ENCODE measurements at places on chromosomes 3 and 15.
A peak's percentile ranks its signal among the peaks of the same experiment; 100 is the strongest.

- DNase-seq, result no peak
Observed at GRCh38 chr15:96324940-96325540, 5.5 kb upstream of the NR2F2 start.

DNA sequence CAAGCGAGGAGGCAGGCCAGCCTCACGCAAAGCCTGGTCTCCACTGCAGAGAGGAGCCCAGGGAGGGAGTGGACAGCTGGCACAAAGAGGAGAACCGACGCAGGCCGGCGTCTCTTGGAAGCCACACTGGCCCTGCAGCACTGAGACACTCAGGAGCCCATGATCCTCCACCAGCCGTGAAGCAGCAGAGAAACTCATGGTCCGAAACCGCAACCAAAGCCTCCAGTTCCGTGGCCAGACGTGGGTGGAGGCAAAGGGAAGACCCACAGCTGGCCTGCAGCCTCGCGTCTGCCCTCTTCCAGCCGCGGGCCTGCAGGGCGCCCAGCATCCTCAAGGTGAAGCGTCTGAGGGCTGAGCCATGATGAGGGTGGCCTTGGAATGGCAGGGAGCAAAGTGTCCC lies 62.2 kb upstream of the SEC61A1 start:
- no peak for DNase-seq

GRCh38 chr3:112972158-112972557 lies 2.7 kb downstream of the CD200R1 start:
- DNase-seq, result no peak

- DNase-seq, result no peak
Observed at GRCh38 chr3:57555306-57555705, 768 bp upstream of the PDE12 start.

GRCh38 chr3:131995891-131996290 lies 38.9 kb downstream of the CPNE4 start:
- DNase-seq, result peak; percentile 32

GRCh38 chr15:57183041-57183440 lies 193.3 kb upstream of the CGNL1 start:
- DNase-seq, result no peak

- no peak for DNase-seq
Observed at GRCh38 chr15:76991741-76992645, 2.9 kb upstream of the PSTPIP1 start.

DNA sequence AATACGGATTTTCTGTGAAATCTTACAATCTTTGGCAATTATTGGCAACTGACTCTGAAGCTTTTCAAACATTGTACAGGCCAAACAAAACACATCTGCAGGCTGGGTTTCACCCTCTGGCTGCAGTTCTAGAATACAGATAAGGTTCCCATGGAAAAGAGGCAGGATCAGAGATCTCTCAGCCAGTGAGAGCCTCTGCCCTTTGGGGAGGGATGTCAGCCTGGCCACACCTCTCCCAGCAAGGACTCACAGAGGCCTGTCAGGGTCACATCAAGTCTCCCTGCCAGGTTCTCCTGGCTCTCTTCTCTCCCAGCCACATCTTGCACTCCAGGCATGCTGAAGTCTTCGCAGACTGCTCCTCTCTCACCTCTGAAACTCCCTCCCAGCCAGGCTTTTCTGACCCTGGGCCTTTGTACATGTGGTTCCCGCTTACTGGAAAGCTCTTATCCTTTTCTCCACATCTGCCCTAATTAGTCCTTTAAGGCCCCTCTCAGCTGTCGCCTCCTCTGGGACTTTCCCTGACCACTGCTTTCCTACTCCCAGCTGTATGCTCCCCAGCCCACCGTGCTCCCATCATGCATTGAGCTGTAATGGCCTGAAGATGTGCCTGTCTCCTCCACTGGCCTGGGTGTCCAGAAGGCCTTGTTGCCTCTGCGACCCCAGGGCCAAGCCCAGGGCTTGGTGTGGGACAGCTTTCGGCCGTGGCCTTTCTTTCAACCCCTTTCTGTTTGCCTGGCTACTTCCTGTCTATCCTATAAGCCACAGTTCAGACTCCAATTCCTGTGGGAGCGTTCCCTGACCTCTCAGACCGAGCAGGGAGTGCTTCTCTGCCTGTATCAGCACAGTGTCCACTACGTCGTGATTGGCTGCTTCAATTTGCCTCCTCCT lies 4.3 kb downstream of the RBP1 start:
- DNase-seq, result no peak

GRCh38 chr15:69072906-69073305 lies 58.4 kb downstream of the NOX5 start:
- DNase-seq, result no peak

- no peak for DNase-seq
Observed at GRCh38 chr3:117688583-117688982, 979.0 kb downstream of the TUSC7 start.

DNA sequence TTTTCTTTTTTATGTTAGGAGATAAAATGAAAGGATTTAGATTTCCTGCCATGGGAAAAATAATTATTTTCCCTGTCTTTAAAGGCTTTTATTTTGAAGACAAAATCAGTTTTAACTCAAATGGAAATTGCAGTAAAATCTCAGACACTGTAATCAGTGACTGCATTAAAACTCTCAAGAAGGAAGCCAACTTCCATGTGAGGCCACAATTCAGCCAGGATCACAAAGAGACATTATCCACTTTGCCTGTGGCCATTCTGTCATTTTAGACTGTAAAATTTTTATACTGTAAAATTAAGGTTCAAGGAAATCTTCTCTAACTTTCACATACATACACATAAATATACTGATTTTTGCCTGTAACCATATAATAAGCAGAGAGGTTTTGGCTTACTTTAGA lies 304.0 kb downstream of the TIGIT start:
- DNase-seq, result no peak

DNA sequence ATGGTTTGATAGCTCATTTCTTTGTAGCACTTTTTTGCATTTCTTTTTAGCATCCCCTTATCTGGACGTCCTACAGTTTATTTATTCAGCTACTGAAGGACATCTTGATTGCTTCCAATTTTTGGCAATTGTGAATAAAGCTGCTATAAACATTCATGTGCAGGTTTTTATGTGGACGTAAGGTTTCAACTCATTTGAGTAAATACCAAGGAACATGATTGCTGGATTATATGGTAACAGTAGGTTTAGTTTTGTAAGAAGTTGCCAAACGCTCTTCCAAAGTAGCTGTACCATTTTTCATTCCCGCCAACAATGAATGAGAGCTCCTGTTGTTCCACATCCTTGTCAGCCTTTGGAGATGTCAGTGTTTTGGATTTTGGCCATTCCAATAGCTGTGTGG lies 29.5 kb upstream of the ACTL6A start:
- no peak for DNase-seq

DNA sequence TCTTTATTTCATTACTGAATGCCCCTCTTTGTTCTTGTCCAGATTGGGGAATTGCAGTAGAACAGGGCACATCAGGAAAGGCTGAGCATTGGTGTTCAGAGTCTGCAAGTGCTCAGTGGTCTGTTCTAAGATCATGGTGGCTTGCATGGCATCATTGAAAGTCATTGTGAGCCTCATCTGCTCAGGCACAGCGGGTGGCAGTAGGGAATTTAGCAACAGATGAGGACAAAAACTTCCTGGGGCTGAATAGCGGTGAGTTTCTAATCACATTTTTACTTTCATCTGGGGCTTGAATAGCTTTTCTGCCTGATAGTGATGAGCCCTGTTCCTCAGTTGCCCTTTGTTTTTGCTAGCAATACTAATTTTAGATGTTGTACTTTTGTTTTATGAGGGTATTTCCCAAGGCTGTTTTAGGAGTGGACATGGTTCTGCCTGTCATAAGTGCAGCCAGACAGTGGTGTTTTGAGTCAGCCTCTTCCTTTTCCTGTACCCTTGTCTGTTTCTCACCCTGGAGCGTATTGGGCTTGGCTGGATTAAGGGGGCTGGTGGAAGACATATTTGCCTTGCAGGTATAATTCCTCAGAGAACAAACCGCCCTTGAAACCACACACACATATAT lies 127.2 kb upstream of the IL12A start:
- DNase-seq, result no peak

DNA sequence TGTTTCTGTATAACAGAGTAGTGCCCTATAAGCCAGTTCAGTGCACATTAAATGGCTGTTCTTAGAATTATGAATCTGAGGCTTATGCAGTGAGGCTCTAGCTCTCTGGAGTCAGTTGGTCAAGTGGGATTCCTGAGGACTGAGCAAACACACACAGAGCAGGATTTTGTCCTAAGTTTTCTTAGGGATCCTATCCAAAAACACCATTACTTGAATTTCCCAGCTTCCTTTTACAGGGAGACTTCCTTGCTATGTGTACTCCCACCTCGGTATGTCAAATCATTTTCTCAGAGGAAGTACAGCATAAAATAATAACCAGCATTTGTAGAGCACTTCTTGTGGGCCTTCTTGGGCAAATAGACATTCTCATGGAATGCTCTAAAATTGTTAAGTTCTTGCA lies 63.1 kb upstream of the GOLGA6B start:
- DNase-seq, result peak; percentile 18

DNA sequence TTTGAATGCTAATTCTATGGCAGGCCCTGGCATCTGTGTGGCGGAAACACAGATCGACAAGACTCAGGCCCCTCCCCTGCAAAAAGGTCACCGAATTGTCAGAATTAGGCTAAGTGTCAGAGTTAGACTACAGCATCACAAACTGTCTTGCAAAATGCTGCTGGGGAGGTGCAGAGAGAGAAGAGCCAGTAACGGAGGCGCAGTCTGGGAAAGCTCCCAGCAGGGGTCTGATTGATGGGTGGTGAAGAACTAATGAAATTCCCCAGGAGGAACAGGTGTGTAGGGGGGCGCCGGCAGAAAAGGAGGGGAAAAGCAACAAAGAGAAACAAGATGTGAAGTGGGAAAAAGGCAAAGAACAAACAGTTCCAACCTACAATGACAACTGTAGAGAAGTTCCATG lies 72.7 kb upstream of the TAMM41 start:
- DNase-seq, result no peak

- DNase-seq, result no peak
Observed at GRCh38 chr3:13262493-13263211, 157.5 kb downstream of the NUP210 start.

- no peak for DNase-seq
Observed at GRCh38 chr3:192980632-192981031, 63.0 kb upstream of the MB21D2 start.

GRCh38 chr3:46914849-46915248 lies 37.3 kb downstream of the PTH1R start:
- DNase-seq, result no peak

DNA sequence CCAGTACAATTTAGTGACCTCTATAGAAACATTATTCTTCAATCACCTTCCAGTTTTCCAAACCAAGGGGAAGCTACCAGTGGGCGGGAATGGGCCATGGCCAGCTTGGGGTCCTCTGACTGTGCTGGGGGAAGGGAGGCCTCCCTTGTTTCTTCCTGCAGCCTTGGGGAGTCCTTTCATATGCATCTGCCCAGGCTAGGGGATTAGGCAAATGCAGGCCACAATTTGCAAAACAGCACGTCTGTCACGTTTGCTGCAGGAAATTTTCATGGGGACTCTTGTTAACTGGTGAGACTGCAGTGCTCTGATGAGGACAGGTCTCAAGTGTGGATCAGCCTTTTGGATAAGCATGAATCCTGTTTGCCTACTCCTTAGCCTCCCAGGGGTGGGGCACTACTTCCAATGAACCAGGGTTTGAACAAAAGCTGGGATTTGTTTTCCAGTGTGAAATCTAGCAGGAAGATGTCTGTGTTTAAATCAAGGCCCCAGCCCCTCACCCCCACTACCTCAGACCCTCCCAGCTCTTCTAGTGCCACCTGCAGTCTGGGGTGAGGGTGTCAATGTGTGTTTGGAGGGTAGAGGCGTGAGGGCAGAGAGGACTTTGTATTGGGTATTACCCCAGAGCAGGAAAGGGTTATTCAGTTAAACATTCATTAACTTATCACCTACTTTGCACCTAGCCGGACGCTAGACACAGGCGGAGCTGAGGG lies 219.9 kb downstream of the OPA1 start:
- no peak for DNase-seq

- peak; percentile 61 for DNase-seq
Observed at GRCh38 chr3:100401674-100402041, 319 bp downstream of the LNP1 start.

DNA sequence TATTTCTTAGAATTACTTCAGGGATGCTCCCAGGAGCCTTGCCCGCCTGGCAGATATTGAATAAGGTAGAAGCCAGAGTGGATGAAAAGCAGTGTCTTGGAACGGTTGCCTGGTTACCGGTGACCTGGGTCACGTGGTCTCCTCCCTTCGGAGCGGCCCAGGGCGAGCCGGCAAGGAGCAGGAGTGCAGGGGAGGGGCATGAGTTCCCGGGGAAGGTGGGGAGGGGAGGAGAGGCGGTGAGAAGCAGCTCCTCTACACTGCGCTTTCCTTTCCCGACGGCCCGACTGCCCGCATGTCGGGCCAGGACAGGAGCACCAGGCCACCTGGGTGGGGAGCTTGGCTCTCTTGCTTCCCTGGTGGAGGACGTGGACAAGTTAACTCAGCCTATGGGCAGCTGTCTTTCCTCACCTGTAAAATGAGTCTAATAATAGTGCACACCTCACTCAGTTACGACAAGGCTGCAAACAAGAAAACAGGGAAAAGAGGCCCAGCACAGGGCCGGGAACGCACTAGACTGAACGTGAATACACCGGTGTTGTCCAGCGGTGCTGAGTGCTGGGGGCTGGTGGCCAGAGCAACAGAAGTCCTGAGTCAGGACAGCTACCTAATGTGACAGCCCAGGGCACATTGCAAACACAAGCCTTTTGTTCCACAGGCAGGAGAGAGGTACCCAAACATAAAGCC lies 198.3 kb downstream of the ADAMTS9 start:
- DNase-seq, result no peak

- DNase-seq, result no peak
Observed at GRCh38 chr15:82916161-82916952, 36.2 kb downstream of the HOMER2 start.

GRCh38 chr15:87597346-87598052 lies 659.0 kb downstream of the NTRK3 start:
- peak; percentile 25 for DNase-seq

GRCh38 chr3:146543461-146544001 lies 876 bp downstream of the PLSCR1 start:
- DNase-seq, result no peak

- no peak for DNase-seq
Observed at GRCh38 chr3:127175272-127175671, 17.7 kb upstream of the PRR23E start.

GRCh38 chr3:174783502-174783901 lies 75.6 kb upstream of the NAALADL2 start:
- DNase-seq, result no peak
